ENCODE measurements at places on chromosomes 13 and 19.

DNA sequence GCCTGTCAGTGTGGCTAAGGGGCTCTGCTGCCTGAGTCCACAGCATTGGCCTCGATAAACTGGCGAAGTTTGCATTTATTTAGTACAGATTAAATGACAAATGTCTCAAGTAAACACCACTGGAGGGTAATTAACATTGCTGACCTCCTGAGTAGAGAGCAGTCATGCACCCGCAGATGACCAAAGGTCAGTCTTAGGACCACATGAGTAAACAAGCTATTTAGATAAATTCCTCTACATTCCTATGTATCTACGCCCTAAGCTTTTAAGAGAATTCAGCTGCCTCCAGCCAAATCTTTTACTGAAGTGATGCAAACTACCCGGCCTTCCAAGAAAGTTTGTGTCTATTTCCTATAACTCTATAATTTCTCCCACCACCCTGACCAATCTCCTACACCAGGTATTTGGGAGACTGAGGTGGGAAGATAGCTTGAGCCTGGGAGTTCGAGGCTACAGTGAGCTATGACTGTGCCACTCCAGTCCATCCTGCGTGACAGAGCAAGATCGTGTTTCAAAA, 22.9 kb downstream of the CD70 start:
- no peak for DNase-seq

DNA sequence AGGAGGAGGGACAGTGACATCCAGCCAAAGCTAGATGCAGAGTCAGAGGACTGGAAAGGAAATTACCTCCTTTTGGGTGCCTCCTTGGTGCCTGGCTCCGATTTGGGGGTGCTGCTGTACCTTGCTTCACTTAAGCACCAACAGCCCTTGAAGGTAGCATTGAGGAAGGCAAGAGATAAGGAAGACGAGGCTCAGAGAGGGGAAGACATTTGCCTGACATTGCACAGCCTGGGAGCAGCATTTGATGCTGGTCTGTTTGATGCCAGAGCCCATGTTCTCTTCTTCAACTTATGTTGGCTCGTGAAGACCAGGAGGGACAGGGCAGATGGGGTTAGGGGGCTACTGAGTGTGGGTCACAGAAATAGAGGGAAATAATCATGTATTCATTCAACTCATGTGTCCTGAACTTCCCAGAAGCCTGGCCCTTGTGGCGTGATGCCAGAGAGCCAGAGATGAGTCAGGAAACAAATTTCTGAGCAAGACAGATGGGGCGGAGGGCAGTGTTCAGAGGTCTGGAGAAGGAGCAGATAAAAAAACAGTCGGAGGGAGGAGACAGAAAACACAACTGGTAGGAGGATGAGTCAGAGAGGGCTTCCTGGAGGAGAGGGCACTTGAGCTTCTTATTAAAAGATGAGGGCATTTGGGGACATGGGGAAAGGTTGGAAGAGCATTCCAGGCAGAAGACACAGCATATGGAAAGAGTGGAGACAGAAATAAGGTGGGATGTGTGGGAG, 3.0 kb upstream of the C19orf81 start:
- no peak for DNase-seq

DNA sequence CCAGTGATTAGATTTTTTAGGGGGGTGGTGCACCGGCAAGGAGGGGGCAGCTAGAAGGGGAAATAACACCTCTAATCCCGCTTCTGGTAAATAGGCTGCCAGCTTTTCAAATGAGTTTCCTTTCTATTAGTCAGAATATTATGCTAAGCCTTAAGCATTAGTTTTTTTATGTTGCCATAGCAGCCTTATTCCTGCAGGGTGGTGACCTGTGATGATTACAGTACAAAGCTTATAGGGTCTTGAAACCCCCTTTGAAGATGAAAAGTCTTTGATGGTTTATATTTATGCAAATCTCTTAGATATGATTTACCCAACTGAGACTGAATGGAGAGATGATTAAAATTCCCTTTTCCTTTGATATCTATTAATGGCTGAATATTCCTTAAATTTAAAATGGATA, 109.8 kb downstream of the ZIC5 start:
- no peak for DNase-seq

DNA sequence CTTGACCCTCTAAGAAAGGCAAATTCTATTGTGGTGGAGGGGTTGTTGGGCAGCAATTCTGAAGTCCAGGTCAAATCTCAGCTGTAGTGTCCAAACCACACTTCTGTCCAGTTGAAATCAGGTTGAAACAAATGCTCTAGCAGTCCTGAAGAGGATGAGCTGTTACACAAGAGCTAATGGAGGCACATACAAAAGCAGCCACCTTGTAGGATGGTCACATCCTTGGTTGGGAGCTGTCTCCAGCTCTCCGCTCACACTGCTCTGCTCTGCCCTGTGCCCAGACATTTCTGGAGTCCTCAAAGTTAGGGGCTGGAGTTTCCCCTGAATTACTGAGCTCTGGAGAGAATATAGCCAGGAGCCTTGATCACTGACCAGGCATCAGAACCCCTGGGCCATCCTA, 47.2 kb downstream of the GPR12 start:
- no peak for DNase-seq

GRCh38 chr19:35216833-35217648, 11.5 kb downstream of the FAM187B start:
- no peak for DNase-seq

GRCh38 chr19:35992907-35993765, 1.9 kb upstream of the SDHAF1 start:
- DNase-seq = no peak

DNA sequence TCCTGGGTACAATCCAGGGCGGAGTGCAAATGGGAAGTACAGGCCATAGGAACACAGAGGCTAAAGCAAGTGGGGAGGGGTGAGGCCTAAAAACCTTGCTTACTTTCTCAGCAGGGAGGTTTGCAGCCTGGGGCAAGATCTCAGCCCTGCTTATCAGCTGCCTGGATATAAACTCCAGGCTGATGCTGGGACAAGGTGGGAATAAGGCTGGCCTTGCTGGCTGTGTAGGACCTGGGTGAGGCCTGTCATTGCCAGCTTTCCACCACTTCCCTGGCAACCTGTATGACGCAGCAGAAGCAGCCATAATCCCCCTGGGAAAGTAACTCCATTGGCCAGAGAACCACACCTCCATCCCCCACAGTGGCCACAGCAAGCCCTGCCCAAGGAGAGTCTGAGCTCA, 279.1 kb upstream of the ATXN8OS start:
- no peak for DNase-seq

DNA sequence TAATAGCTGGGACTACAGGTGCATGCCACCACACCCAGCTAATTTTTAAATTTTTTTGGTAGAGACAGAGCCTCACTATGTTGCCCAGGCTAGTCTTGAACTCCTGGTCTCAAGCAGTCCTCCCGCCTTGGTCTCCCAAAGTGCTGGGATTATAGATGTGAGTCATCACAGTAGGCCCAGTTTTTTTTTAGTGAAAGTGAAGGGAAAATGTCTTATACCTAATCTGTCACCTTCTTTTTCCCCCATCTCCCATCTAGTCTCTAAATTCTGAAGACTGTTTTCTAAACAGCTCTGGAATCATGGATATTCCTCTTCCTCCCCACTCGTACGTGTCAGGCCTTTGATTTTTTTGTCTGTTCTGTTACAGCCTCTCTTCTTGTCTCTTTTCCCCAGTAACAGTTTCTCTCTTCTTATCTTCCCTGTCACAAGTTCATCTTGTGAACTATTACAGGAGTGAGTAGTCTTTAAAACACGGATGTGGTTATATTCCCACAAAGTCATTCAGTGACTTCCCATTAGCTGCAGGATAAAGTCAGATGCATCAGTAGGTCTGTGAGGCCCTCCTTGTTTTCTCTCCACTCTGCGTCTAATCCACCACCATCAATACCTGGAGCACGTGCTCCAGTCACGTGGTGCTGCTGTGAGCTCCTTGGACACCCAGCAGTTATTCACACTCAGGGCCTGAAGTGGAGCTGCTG, 2.9 kb downstream of the CDC16 start:
- no peak for DNase-seq
